Activated T-helper 1 cell treated with anti-CD3 and anti-CD28 coated beads, Interleukin-12 subunit alpha, Interleukin-12 subunit beta, Interleukin-2, Interleukin-4 antibody, amounts not matched to agents 30 ng/mL and 10 ng/mL and 1 ng/mL, durations not matched to agents 14 hours and 24 hours and 36 hours (primary cell): ENCODE measurements at places on chromosomes 1 and 21.
A peak's percentile ranks its signal among the peaks of the same experiment; 100 is the strongest.

GRCh38 chr1:225608014-225608796 is 44.7 kb downstream of the ENAH start:
- no peak for DNase-seq

DNA sequence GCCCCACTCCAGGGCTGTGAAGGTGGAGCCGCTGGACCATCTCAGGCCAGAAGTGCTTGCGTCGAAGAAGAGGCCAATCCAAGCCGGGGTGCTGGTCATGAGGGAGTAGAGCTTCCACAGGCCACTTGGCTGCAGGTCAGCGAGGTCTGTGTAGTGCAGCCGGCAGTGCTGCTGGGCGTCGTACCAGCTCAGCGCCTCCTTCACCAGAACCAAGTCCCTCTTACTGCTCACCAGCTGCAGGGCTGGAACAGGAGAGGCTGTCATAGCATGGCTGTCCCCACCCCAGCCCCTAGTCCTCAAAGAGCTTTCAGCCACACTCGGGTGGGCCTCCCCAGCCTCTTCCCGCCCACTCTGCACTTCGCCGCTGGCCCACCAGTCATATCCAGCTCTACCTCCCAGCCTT is 2.2 kb downstream of the CLEC20A start:
- DNase-seq = no peak

- DNase-seq = peak; percentile 57
Observed at GRCh38 chr1:13699936-13700520, at the start of gene PRDM2. Gene PRDM2 (plus strand): TSS chr1:13700188. CDS start chr1:13715606, 15,418 bp downstream.

DNA sequence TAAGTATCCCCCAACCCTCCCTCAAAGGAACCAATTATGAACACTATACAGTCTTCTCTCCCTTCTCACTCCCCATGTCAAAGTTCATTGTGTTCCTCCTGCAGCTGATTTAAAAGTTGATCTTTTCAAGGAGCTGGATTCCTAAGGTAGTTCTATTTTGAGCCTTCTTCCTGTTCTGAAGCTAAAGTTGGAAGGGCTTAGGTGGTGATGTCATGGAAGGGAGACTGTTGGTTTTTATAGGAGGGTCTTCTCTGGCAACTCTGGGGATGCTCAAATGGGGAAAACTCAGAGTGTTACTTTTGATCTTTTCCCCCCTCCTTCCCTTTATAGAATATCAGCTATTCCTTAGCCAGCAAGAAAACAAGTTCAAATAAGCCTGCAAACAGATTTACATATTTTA is 83.0 kb upstream of the AK4 start:
- DNase-seq = no peak

DNA sequence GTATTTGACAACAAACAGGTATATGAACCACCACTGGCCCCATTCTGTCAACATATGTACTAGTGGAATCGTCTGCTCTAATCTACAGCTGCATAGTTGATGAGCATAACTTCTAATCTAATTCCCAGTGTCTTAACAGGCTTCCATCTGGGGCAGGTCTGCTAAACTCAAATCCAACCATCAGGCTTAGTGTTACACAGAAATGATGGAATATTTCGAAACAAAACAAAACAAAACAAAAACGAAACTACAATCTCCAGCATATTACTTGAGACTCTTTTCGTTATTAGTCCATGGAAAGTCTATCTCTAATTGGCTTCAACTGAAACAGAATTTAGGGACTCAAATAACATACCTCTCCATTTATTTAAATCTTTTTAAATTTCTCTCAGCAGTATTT is 37.6 kb downstream of the DIPK1A start:
- no peak for DNase-seq

- DNase-seq = no peak
Observed at GRCh38 chr1:186149591-186149990, 225.5 kb downstream of the TPR start.

GRCh38 chr1:111202707-111203623 is 2.5 kb upstream of the DENND2D start:
- no peak for DNase-seq

- DNase-seq = no peak
Observed at GRCh38 chr1:58574816-58575215, 2.2 kb downstream of the TACSTD2 start.

DNA sequence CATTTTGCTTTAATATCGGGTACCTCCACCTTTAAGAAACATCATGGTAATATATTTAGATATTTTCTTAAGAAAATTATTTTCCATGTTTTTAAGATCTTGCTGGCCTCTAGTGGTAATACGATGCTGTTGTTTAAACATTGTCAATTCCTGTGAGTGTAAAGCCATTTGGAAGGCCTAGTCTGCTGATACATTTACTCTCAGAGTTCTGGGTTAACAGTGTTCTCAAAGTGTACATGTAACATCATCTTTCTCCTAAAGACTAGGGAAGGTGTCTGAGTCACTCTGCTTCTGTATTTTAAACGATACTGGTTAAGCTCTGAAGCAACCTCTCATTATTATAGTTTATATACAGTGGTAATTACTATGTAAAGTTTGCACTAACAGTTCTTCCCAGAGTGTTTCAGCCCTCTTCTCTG is 189.1 kb downstream of the RASAL2 start:
- DNase-seq = no peak

DNA sequence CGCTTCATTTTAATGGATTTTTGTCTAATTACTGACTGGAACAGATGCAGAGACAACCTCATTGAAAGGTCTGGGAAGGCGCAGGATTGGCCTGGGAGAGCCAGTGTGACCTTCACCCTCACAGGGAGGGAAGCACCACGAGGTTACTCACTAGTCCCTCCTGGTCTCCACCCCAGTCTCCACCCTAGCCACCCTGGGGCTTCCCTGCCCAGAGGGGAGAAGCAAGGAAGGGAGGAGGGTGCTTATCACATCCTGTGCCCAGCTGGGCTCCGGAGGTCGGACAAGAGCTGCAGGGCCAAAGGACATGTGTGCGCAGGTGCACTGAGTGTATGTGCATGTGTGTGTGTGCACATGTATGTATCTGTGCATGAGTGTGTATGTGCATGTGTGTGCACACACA is 220.1 kb upstream of the VAMP3 start:
- no peak for DNase-seq

GRCh38 chr1:60942291-60942690 is 140.1 kb upstream of the NFIA start:
- DNase-seq = no peak

- DNase-seq = no peak
Observed at GRCh38 chr1:110165761-110166231, 15.5 kb downstream of the SLC6A17 start.

DNA sequence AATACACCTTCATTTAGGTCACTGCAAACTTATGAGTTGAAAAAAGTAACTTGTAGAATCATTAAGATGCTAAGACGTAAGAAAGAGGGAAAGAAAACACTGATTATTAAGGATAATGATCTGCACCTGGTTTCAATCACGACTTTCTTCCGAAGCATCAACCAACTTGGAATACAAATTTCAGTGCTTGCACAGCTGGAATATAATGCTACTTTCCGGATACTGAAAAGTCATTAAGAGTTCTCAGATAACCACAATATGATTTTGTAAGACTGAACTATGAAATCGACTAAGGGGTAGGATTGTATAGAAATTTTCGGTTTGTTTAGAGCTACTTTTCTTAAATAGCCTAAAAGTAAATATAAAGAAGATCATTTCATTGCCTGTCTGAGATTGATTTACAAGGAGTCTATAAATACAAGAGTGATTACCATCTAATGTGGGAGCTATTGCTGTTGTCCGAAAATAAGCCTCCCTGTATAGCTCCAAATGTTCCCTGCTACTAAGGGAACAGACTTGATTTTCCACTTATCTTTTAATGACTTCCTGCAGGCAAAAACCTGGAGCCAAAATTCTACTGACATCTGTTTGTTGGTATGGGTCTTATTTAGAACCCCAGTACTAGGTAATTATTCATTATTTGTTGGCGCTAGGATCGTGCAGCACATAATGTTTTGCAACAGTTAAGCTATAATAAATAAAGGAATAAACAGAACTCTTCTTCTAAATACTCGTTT is 673.3 kb downstream of the KCNT2 start:
- no peak for DNase-seq

GRCh38 chr1:101004061-101004460 is 21.5 kb downstream of the DPH5 start:
- DNase-seq = no peak

GRCh38 chr1:33615546-33615945 is 143.1 kb downstream of the ZSCAN20 start:
- DNase-seq = no peak

GRCh38 chr1:71850936-71851335 is 431.4 kb downstream of the NEGR1 start:
- DNase-seq = no peak

DNA sequence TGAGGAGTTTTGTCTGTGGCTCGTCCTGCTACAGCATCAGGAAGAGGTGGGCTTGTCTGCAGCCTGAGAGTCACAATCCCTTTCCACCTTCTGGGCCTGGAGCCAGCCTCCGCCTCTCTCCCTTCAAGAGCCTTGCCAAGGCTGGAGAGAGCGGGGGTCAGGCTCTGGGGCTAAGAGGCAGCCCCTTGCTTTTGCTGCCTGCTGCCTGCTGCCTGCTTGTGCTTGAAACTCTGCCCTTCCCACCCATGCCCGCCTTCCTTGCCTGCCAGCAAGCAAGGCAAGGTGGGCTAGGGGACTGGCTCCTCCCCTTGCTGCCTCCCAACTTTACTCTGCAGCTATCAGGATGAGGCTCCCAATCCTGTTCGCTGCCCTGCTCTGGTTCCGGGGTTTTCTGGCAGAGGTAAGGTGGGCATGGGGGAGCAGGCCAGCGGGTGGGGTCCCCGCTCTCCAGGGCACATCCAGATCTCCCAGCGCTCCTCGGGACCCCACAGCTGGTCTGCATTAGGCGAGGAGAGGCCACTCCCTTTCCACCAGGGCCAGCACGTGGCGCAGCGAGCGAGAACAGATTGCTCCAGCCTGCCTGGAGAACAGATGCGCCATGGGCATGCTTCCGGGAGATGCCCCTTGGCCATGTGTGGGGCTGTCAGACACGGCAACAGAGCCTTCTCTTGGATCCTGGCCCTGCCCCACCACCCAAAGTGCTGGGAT is 7.5 kb upstream of the PTPN7 start:
- DNase-seq = no peak

DNA sequence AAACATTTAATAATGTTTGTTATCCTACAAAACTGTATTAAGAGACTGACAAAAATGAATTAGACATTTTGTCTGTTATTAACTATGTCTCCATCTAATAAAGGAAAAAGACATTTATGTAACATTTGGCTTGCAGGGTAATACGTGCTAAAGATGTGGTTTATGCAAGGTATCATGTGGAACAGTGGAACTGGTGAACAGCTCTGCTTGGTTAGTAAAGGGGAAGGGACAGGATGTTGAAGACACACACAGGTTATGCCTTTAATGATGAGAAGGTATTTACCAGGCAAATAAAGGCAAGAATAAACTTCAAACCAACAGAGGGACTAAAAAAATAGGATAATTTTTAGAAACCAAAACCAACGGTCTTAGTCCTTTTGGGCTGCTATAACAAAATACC is 93.1 kb downstream of the UCHL5 start:
- DNase-seq = no peak

- DNase-seq = no peak
Observed at GRCh38 chr21:32698971-32699693, 28.7 kb downstream of the SYNJ1 start.
